Muscle of arm (tissue), 14 donors: ENCODE measurements at places on chromosomes 3 and 15. TPM values are rescaled to one million over a fixed set of nuclear protein-coding genes. Genes with fewer than 3 reads are reported as not detected.

DNA sequence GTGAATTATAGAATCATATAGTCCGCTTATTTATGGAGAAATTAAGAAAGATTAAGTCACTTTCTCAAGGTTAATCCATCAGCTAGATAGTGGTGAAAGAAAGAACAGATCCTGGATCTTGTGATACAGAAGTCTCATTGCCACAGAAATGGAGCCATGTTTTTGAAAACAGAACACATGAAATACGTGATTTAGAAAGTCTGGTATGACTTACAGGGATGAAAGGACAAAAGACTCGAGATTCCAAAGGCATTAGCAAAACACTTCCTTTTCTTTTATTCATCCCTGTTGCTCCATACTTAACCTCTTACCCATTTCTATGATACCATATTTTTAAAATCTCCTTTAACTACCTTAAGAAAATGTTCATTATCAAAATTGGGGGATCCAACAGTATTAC, 40.0 kb upstream of the TEX9 start:
- DNase-seq: no peak

- DNase-seq: no peak
These were observed 33.1 kb downstream of the GABRB3 start for GRCh38 chr15:26739791-26740190.

GRCh38 chr3:170699158-170700053, 113.5 kb upstream of the SLC7A14 start:
- no peak for DNase-seq

DNA sequence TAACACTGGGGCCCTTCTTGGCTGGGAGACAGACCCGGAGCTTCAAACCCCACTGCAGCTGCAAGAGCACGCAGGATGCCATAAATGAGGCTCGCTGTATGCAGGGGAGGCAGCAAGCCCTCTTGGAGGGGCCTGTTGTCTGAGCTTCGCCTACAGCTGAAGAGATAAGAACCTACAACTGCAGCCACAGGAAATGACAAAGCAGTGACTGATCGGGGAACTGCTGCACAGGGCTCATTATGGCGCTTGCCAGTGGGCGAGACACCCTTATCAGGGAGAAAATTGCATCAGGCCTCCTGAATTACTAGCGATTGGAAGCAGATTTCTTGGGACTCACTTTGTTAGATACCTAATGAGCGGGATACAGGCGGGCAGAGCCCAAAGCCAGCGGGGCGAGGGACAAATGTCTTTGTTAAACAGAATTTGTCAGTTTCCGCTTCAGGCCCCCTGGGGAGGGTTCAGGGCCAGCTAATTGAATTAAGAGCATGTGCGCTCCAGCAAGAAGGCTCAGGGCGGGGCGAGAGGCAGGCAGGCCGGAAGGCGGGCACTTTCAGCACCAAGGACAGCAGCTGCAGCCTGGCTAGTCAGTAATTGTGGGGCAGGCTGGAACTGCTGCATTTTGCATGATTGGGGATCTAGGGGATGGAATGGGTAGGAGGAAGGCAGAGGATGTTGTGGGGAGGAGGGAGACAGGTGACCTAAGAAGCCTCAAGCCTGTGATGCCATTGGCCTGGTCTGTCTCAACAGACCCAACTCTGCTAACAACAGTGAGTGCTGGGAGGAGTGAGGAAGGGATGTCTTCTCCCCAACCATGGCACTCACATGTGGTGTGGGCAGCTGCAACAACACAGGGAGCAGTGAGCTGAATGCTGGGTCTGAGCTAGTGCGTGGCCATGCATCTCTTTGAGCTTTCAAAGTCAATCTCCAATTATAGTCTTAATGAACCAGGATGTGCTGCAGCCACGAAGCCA, 55.3 kb downstream of the CCDC33 start:
- DNase-seq: peak; percentile 86

GRCh38 chr3:151011427-151011826, 38.9 kb upstream of the CLRN1 start:
- no peak for DNase-seq

DNA sequence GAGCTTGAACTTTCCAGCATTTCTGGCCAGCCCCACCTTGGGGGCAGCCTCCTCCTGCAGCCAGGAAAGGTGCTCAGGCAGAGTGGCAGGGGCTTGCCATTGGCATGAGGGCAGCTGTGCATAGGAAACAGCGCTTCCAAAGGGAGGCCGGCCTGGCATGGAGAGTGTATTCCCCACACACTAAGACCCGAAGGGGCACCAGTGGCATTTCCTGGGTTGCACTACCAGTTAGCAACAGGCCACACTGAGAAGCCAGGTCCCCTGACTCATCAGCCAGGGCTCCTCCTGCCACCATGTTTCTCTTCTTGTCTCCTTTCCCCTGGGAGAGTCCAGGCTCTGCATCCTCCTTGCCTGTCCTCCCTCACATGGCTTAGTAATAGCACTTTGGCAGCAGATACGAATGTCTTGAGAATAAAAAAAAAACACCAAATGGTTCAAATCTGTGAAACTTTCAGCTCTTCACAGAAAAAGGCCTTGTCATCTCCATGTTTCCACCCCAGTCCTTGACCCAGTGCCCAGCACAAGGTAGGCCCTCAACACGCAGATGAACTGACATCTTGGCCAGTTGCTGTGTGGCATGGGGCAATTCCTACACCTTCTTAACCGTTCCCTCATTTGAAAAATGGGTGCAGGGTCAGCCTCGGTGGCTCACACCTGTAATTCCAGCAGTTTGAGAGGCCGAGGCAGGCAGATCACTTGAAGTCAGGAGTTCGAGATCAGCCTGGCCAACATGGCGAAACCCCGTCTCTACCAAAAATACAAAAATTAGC, 180.4 kb downstream of the SMAD6 start:
- DNase-seq: peak; percentile 39

DNA sequence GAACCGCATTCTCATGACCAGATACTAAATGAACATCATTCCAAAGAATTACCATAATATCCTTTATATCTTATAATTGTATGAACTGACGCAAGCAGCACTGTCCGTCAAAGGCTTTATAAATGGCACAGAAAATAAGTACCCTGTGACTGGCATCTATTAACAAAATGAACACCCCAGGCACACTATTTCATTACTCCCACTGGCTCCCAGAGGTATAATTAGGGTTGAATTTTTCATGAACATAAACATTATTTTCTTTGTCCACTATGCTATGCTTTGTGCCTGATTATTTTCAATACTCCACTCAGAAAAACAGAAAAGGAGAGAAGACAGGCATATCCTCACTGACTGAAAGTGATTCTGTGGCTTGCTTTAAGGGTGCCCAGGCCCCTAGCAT, 71.1 kb downstream of the LYZL4 start:
- no peak for DNase-seq

- DNase-seq: peak; percentile 83
These were observed 20.3 kb upstream of the CSPG4 start for GRCh38 chr15:75732809-75733451.

DNA sequence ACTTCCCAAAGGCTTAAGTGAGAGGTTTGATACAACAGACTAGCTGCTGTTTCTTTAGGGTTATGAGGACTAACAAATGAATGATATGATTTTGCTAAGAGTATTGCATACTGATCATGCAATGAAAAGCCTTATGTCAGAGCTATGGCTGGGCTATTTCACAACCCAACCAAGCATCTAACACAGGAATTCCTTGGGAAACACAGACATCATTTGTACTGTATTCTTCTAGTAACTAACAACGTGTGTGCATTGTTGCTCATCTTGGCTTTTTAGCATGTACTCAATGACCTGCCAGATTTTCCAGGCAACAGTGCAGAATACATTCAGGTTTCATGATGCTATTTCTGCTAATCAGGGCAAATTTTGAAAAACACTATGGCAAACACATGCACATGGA, 19.3 kb downstream of the PDZRN3 start:
- DNase-seq: peak; percentile 63

DNA sequence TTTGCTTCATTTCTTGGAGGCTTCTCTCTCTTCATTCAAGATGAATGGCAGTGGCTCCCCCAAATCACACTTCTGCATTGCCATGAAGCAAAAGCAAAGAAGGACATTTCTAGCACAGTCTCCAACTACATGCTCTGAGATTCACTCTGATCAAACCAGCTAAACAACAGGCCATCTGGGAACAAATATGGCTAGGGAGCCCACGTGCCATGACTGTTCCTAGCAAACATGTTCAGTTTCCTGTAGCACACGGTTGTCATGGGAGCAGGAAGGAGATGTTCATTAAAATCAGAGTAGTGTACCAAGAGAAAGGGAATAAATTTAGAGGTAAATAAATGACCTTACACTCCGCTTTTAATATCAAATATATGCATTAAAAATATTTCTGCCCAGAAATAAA, 327.3 kb downstream of the GBE1 start:
- no peak for DNase-seq

DNA sequence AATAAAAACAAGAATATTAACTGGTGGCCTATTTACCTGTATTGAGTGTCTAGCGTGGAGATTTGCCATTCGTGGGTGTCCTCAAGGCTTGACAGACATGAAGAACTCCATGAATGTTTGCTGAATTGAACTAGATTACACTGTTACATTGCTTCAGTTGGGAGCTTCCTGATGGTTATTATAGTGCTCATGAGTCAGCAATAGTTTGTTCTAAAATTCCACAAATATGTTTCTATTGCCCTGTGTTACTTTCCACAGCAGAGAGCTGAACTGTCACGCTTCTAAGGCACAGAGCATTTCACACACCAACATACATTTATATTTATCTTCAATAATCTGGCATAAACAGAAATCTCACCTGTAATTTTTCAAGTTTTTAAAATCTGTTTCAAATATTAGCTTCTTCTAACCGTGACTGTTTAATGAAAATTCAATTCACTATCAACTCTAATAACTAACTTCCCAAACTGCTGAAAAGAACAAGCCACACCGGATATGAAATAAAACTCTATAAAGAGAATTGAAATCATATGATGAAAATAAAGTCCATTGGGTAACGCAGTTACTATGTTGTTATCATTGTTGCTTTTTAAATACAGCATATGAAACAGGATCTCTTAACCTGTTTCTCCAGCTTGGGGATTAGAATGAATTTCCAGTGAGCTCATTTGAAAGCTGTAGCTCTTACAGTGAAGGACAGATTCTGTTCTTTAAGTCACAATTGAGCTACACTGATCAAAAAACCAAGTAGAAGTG, 61.2 kb upstream of the MCF2L2 start:
- DNase-seq: no peak

- DNase-seq: no peak
These were observed 63.2 kb upstream of the LPP start for GRCh38 chr3:188090620-188091309.

- no peak for DNase-seq
These were observed 208.7 kb upstream of the CDIN1 start for GRCh38 chr15:36370731-36371112.

DNA sequence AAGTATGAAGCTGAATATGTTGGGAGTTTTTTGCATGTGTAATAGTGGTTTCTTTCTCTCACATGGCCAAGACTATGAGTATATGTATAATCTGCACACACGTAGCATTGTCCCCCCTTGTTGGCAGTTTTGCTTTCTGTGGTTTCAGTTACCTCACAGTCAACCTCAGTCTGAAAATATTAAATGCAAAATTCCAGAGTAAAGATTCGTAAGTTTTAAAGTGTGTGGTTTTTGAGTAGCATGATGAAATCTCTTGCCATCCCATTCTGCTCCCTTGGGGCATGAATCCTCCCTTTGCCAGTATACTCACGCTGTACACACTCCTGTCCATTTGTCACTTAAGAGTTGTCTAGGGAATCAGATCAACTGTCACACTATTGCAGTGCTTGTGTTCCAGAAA, 742.0 kb upstream of the CCDC54 start:
- no peak for DNase-seq

DNA sequence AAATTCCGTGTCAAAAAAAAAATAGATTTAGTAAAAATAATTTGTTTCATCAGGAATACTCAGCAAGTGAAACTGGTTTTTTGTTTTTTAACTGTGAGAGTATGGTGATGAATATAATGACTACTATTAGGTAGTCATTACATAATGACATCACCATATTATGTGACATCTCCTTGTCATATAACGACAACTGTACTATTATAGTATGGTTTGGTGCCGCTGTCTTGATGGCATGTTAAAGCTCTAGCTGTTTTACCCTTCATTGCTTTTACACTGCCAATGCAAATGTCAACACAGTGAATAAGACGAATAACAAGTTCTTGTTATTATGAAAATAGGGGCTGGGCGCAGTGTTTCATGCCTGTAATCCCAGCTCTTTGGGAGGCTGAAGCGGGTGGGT, 45.6 kb upstream of the FAH start:
- no peak for DNase-seq

DNA sequence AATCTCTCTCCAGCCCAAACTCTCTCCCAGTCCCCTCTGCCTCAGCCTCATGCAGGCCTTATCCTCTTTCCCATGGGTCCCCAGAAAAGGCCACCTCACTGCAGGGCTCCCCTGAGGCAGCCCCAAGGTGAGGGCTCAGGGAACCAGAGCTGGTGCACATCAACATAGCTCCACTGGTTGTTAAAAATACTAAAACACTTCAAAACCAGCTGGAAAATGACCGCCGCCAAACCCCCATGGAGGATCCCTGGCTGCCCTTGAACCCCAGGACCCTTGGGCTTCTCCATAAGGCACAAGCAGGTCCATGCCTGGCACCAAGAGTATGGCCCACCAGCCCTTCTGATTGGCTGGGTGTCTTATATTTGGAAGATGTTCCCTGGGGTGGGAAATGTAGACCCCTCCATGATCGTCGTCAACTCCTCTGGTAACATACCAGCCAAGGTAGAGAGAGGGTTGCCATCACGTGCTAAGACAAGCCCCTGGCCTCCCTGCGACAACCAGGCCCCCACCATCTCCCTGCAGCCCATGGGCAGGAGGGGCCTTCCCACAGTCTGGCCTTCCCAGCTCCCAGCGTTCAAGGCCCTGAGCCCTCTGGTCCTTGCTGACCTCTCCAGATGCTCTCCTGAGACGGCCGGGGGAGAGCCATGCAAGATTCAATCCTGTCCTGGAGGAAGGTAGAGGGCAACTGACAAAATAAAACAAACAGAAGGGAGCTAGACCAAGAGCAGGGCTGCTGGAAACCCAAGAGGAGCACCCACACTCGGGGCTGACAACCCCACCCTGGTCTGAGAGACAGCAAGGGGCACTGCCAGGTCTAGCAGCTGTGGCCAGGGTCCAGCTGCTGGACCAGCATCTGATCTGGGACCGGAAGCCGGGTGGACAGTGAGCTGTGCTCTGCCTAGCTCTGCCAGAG, 132.1 kb upstream of the PRR20G start:
- no peak for DNase-seq

C3orf20 gene
- not detected for polyA plus RNA-seq

PODXL2 gene
- 5.6 TPM for polyA plus RNA-seq

TLR9 gene
- 0.16 TPM for polyA plus RNA-seq

GMNC gene
- 0.08 TPM for polyA plus RNA-seq

ROPN1B gene
- not detected for polyA plus RNA-seq

ATP13A5 gene
- 0.47 TPM for polyA plus RNA-seq

KIF9 gene
- polyA plus RNA-seq: 5.6 TPM

GOLGA6B gene
- not detected for polyA plus RNA-seq

THSD4 gene
- 23.7 TPM for polyA plus RNA-seq

PLCL2 gene
- 17.7 TPM for polyA plus RNA-seq
